ENCODE measurements at places on chromosomes 3 and 15. TPM values are rescaled to one million over a fixed set of nuclear protein-coding genes. Genes with fewer than 3 reads are reported as not detected.
A peak's percentile ranks its signal among the peaks of the same experiment; 100 is the strongest.

- no peak for DNase-seq
These were observed 21.8 kb downstream of the ST3GAL6 start for GRCh38 chr3:98784666-98785600.

DNA sequence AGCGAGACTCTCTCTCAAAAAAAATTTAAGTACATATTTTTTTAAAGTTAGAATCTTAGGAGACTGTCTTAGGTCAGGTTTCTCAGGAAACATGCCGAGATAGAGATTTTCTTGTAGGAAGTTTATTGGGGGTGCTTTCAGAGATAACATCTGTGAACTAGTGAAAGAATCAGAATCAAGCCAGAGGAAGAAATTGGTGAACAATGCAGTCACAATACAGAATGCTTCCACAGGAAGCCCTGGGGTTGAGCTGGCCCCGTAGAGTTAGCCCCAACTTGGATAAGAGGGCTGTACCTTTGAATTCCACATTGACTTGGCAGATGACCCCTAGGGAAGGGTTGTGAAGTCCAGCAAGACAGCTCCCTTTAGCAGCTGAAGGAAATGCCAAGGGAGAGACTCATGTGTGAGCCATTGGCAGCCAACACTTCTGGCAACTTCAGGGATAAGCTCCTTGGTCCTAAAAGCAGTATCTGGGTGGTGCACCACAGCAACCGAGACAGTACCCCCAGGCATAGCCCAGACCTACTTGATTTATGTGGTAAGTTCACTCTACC lies 7.1 kb upstream of the PLCB2 start:
- DNase-seq: no peak

DNA sequence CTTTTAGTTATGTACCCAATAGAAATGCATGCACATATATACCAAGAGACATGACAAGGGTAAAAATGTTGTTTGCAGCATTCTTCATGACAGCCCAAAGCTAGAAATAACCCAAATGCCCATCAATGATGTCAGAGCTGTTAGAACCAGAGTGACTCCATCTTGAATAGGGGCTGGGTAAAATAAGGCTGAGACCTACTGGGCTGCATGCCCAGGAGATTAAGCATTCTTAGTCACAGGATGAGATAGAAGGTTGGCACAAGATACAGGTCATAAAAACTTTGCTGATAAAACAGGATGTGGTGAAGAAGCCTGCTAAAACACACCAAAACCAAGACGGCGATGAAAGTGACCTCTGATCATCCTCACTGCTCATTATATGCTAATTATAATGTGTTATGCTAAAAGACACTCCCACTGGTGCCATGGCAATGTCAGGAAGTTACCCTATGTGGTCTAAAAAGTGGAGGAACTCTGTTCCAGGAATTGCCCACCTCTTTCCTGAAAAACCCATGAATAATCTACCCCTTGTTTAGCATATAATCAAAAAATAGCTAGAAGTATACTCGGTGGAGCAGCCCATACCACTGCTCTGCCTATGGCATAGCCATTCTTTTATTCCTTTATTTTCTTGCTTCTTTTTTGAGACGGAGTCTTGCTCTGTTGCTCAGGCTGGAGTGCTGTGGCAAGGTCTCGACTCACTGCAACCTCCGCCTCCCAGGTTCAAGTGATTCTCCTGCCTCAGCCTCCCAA lies 32.9 kb downstream of the ZBTB11 start:
- DNase-seq: peak; percentile 57

- peak; percentile 86 for DNase-seq
These were observed 60.3 kb downstream of the SYNM start for GRCh38 chr15:99165020-99165790.

- DNase-seq: no peak
These were observed 552.9 kb upstream of the SUCLG2 start for GRCh38 chr3:68207327-68207726.

- no peak for DNase-seq
These were observed 89.3 kb downstream of the PLSCR2 start for GRCh38 chr3:146380046-146380445.

- no peak for DNase-seq
These were observed 214.2 kb downstream of the ITPR1 start for GRCh38 chr3:4707324-4707723.

DNA sequence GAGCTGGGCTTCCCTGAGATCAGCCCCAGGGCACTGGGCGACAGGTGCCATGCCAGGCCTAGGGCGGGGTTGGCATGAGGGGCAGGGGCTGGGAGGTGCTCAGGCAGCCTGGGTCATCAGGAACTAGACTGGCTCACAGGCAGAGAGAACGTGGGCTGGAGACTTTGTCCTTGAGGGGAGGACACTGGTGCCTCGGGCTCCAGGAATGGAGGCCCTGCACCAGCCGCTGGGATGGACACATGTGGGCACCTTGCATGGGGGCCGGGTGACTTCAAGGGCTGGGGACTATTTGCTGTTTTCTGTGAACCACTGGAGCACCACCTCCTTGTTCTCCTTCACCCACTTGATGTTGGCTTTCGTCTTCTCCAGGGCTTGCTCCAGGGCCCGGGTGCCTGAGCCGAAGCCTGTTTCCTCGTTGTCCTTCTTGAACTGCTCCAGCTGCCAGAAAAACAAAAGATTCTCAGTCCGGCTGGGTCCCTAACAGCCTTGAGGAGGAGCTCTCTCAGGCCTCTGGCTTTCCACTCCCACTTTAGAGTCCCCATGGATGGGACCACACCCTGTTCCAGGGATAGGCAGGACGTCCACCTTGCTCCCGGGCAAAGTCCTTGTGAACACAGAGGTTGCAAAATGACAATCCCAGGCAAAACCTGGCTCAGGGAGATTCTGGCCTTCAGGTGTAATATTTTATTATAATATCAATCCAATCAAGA lies 9.1 kb downstream of the MESP2 start:
- DNase-seq: no peak

DNA sequence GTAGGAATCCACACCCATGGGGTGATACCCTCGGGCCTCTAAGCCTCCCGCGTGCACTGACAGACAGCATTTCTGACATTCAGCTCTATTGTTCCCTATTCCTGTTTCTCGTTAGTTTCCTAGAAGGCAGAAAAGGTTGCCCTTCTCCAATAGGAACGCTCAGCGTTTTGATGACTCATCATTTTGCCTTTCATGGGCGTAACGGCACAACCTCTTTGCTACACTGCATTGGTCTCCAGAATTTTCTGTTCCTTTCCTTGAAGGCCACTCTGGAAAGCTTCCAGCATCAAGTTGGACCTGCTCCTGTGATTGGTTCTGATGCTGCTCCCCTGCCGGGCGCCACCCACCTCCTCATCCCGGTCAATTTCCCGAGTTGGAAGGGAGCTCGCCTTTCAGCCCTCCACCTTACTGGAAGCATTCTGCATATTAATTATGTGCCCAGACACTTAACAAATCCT lies 13.0 kb upstream of the TNK2 start:
- DNase-seq: no peak

- DNase-seq: no peak
These were observed 30.4 kb upstream of the UMPS start for GRCh38 chr3:124699686-124700396.

- DNase-seq: no peak
These were observed 17.8 kb downstream of the SUMF1 start for GRCh38 chr3:4449043-4449805.

DNA sequence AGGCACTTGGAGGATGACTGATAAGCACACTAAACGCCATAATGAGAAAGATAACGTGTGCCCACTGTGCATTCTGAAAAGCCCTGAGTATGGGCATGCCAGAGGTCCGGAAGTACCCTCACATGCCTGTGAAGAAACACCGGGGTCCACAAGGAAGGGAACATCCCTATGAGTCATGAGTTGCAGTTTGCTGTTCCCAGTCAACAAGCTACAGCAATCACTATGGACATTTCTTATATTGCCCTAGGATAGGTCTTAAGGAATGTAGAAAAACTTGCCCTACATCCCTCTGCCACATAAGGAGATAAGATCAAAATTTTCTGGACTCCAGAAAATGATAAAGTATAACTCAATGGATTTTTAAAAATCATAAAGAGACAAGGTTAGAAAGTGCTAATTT lies 9.9 kb downstream of the MB21D2 start:
- no peak for DNase-seq

GRCh38 chr15:67201136-67201535 lies 53.3 kb downstream of the AAGAB start:
- DNase-seq: no peak

DNA sequence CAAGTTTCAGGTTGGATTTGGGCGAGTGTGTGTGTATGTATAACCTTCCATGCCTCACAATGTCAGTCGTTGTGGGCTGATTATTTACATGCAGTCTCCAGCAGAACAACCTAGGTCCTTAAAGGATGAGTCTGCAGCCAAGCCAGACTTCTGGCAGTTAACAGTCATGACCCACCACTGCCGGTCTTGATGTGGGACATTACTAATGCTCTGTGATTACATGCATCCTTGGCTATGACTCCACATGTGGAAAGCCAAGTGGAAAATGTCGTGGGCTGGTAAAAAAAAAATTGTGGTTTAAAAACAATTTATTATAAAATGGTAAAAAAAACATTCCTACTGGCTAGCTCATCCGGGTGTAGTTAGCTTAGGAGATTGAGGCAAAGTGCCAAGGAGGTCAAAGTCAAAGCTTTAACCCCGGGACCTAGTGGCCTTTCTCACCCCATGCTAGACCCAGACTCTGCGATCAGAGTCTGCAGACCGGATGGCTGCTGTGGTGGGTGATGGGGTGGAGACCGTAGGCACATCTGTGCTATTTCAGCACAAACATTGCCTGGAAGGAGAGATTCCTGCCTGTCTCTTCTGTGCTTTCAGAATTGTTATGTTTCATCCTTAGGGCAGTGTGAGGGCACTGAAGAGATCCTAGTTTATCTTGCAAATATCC lies 6.8 kb downstream of the RARRES1 start:
- no peak for DNase-seq

GRCh38 chr15:99167201-99167600 lies 62.3 kb downstream of the SYNM start:
- peak; percentile 75 for DNase-seq

DNA sequence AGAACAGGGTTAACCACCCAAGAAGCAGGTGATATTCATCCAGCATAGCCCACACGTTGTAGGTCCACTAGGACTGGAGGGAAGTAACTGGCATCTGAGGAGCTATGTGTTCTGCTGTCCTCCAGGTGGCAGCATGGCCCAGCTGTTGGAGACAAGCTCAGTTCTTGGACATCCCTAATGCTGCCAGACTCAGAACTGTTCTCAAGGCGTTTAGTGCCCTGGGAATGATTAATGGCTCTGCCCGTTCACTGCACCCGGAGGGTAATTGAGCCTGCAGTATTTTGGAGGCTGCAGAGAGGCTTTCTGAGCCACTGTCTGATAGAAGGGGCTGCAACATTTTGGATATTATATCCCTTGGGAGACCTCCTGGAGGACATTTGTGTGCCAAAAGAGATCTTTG lies 521.3 kb upstream of the SEMA6D start:
- no peak for DNase-seq

DNA sequence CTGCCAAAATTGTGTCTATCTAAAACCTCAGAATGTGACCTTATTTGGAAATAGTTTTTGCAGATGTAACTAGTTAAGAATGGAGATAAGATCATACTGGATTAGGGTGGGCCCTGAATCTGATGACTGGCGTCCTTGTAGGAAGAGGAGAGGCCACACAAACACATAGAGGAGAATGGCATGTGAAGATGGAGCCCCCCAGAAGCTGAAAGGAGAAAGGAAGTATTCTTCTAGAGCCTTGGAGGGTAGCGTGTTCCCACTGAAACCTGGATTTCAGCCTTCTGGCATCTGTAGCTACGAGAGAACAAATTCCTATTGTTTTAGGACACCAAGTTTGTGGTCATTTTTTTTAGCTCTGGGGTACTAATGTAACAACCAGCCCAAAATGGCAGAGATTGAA lies 423.0 kb upstream of the TPM1 start:
- no peak for DNase-seq

DNA sequence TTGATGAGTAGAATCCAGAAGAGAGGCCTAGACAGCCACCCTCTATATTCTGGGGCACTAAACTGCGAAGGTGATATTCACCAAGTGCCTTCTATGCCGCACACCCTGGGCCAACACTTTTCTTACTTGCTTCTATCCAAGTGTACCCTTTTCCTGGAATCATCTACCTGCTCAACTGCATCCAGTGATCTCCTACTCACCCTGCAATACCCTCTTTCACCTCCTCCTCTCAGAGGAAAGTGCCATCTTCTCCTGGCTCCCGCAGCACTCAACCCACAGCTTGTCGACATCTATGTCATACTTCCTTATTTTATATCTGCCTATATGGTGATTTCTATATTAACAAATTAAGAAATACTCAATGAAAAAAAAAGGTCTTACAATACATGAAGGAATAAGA lies 28.6 kb upstream of the LMCD1 start:
- DNase-seq: no peak

GRCh38 chr3:176946202-176946601 lies 251.1 kb downstream of the TBL1XR1 start:
- no peak for DNase-seq

- DNase-seq: no peak
These were observed 48.5 kb downstream of the CHCHD6 start for GRCh38 chr3:126752303-126753190.

The ISL2 gene
- total RNA-seq: 1.8 TPM

The PLA1A gene
- total RNA-seq: 2.9 TPM

The GPR149 gene
- not detected for total RNA-seq

The FANCD2 gene
- 0.98 TPM for total RNA-seq

The KIF23 gene
- 5.9 TPM for total RNA-seq

The MASP1 gene
- total RNA-seq: 3.3 TPM

The ARGFX gene
- not detected for total RNA-seq

The CCDC39 gene
- not detected for total RNA-seq
